Chondrocyte (in vitro differentiated cells): ENCODE measurements at places on chromosomes 7 and 10. TPM values are rescaled to one million over a fixed set of nuclear protein-coding genes. Genes with fewer than 3 reads are reported as not detected.

The NEUROD6 gene
- total RNA-seq, result not detected in 3 replicates

The CPN1 gene
- total RNA-seq, result not detected in 3 replicates

The LRMDA gene
- total RNA-seq, result 0.34 to 3.5 TPM (median 2.8 TPM) in 3 replicates

The TMEM196 gene
- not detected in 3 replicates for total RNA-seq

The CDHR3 gene
- total RNA-seq, result 0.89 to 1.9 TPM (median 1.0 TPM) in 3 replicates

The CDC14C gene
- not detected in 3 replicates for total RNA-seq

The FZD8 gene
- 86.9 to 163 TPM (median 89.5 TPM) in 3 replicates for total RNA-seq

The ABCA13 gene
- 0.07 to 0.13 TPM (median 0.12 TPM) in 3 replicates for total RNA-seq

The ZNF783 gene
- 19.0 to 22.8 TPM (median 19.9 TPM) in 3 replicates for total RNA-seq

The FAM25A gene
- total RNA-seq, result not detected in 3 replicates

The PNLIPRP3 gene
- not detected in 3 replicates for total RNA-seq

DNA sequence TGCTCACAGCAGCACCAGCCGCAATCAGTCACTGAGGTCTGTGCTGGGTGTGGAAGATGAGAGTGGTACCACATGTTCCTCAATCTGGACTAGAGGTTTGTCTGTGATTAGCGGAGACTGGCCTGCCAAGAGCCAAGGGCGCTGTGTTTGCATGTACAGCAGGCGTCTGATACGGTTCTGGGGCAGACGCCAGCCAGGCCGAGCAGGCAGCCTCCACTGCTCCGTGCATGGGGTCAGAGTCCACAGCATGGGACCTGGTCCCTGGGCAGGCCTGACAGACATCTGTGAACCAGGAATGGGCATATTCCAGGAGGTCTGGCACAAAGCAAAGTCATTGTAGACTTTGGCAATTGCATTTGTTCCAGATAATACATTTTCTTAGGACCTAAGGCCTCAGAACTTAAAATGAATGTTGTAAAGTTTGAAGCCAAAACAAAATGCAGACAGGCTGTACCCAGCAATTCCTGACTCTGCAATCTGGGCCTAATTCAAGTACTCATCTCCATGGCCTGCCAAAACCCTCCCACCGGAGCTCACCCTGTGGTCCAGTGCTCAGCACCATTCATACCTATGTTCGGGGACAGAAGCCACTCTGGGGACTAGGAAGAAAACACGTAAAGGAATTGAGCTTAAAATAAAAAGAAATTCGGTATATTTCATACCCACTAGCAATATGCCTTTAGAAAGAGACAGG, 50.0 kb upstream of the FAM20C start:
- no peak overlapping the region for H3K27ac ChIP-seq
- H3K4me3 ChIP-seq, result no peak overlapping the region
- peaks cover 3% of the 10 kb centered on the region for H3K27me3 ChIP-seq
- no peak for DNase-seq

- H3K4me1 ChIP-seq, result no peaks in the 10 kb centered on the region
- H3K27me3 ChIP-seq, result no peaks in the 10 kb centered on the region
- no peaks in the 10 kb centered on the region for H3K36me3 ChIP-seq
- no peak overlapping the region for H3K27ac ChIP-seq
- DNase-seq, result peak; percentile 37
- H3K4me3 ChIP-seq, result no peak overlapping the region
These were observed 77.7 kb downstream of the TFEC start for GRCh38 chr7:115952832-115953231.

GRCh38 chr10:5447611-5448071, 35.3 kb downstream of the NET1 start:
- peak overlapping the region; percentile 93 for H3K27ac ChIP-seq
- H3K36me3 ChIP-seq, result peaks cover 6% of the 10 kb centered on the region

- H3K4me3 ChIP-seq, result peak within 1 kb of the TSS; percentile 98
- peaks cover 2% of the 10 kb centered on the region for H3K27me3 ChIP-seq
- peaks cover 4% of the 10 kb centered on the region for H3K36me3 ChIP-seq
- peak; percentile 97 for DNase-seq
These were observed at the start of gene TCTN3 for GRCh38 chr10:95693668-95694534. Gene TCTN3 (minus strand): TSS chr10:95693927. CDS start chr10:95693899, 28 bp downstream.

- no peaks in the 10 kb centered on the region for H3K27me3 ChIP-seq
- no peak overlapping the region for H3K4me3 ChIP-seq
- no peaks in the 10 kb centered on the region for H3K36me3 ChIP-seq
- peaks cover 4% of the 10 kb centered on the region for H3K4me1 ChIP-seq
- DNase-seq, result no peak
These were observed 161.8 kb upstream of the CACNA2D1 start for GRCh38 chr7:82605247-82605864.

- H3K27ac ChIP-seq, result peak overlapping the region; percentile 91
- no peak overlapping the region for H3K4me3 ChIP-seq
- no peaks in the 10 kb centered on the region for H3K27me3 ChIP-seq
- DNase-seq, result no peak
These were observed 24.4 kb upstream of the LRRC4 start for GRCh38 chr7:128055637-128056036.

DNA sequence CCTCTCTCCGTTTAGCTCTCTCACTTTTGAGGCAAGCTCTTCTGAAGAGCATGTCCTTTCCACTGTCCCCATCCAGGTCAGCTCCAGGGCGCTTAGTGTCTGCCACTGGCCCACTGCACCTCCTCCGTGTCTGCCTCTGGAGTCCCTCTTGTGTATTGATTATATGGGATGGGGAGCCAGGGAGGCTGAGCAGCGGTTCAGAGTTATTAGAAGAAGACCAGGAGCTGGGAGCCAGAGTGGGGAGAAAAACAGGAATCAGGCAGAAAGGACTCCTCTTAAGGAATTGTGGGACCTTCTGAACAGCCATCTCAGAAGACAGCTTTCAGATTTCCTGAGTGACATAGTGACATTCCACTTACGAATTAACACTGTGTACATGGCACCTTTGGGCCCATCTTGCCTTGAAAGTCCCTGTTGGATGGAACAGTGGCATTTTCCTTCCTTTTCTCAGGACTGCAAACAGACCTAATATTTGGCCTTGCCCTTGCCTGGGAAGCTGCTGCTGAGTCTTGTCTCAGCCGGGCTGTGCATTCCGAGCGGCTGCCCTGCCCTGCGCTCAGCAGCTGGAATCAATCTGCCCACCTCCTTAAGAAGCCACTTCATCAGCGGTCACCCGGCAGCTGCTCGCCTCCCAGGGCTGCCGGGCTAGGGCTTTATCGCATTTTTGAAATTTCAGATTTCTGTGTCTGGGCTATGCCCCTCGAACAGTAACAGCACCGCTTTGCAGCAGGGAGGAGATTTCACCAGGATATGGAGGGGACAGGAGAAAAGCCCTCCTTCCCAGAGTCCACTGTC, 81.1 kb upstream of the PRKG1 start:
- DNase-seq, result no peak
- no peaks in the 10 kb centered on the region for H3K36me3 ChIP-seq
- peak overlapping the region; percentile 95 for H3K4me3 ChIP-seq
- H3K27me3 ChIP-seq, result no peaks in the 10 kb centered on the region
- H3K27ac ChIP-seq, result peak overlapping the region; percentile 91
- peaks cover 46% of the 10 kb centered on the region for H3K4me1 ChIP-seq

GRCh38 chr7:101764221-101764620, 53.2 kb upstream of the CUX1 start:
- H3K36me3 ChIP-seq, result no peaks in the 10 kb centered on the region
- DNase-seq, result no peak
- H3K4me1 ChIP-seq, result no peaks in the 10 kb centered on the region
- H3K27ac ChIP-seq, result no peak overlapping the region
- no peak overlapping the region for H3K4me3 ChIP-seq

DNA sequence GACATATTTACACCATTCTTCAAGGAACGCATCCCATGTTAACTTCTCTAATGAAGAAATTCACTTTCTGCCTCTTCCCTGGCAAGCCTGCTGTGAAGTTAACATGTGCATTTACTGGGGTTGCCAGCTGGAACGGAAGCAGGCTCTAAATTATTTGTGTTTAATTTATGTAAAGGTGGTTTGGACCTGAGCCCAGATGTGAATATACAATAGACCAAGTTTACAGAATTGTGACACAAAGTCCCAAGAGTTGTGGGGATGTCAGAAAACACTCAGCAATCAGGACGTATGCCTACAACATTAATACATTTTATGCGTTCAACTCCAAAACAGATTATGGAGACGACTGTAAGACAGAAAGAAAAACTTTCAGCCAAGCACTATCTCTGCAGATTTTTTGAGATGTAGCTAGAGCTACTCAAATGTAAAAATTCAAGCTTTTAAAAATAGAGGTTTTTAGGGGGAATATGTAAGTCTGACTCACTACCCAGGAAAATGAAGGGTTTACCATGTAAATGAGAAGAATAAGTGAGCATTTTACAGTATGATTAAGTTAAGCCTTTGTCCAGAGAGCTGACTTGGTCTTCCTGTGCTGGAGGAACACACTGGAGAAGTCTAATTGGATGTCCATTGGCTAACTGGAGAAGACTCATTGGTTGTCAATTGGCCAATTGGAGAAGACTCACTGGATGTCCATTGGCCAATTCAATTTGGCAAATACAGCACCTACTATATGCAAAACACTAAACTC, 19.5 kb downstream of the NRP1 start:
- H3K36me3 ChIP-seq, result peaks cover 19% of the 10 kb centered on the region
- H3K4me3 ChIP-seq, result no peak overlapping the region
- H3K27me3 ChIP-seq, result no peaks in the 10 kb centered on the region
- no peak overlapping the region for H3K27ac ChIP-seq
- H3K4me1 ChIP-seq, result peaks cover 42% of the 10 kb centered on the region

- no peak overlapping the region for H3K4me3 ChIP-seq
- peaks cover 11% of the 10 kb centered on the region for H3K4me1 ChIP-seq
- no peak overlapping the region for H3K27ac ChIP-seq
- no peak for DNase-seq
- H3K27me3 ChIP-seq, result no peaks in the 10 kb centered on the region
- no peaks in the 10 kb centered on the region for H3K36me3 ChIP-seq
These were observed 73.4 kb downstream of the SRPK2 start for GRCh38 chr7:105315357-105315756.

DNA sequence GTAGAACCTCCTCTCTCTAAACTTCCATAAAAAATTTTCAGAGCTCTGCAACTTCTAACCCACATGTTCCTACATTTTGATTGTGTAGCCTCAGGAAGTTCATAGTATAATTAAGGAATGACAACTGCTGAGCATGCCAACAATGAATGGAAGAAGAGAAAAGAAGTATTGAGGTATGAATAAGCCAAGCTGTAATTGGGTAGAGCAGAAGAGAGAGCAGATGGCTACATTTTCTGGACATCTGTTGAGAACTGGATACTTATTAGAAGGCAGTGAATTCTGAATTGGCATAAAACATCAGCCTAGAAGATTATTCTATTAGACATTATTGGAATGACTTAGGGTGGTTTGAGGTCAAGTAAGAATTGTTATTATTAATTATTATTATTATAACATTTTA, 728.3 kb upstream of the PHF14 start:
- H3K4me3 ChIP-seq, result no peak overlapping the region
- peaks cover 28% of the 10 kb centered on the region for H3K4me1 ChIP-seq
- peaks cover 12% of the 10 kb centered on the region for H3K36me3 ChIP-seq
- no peak for DNase-seq

DNA sequence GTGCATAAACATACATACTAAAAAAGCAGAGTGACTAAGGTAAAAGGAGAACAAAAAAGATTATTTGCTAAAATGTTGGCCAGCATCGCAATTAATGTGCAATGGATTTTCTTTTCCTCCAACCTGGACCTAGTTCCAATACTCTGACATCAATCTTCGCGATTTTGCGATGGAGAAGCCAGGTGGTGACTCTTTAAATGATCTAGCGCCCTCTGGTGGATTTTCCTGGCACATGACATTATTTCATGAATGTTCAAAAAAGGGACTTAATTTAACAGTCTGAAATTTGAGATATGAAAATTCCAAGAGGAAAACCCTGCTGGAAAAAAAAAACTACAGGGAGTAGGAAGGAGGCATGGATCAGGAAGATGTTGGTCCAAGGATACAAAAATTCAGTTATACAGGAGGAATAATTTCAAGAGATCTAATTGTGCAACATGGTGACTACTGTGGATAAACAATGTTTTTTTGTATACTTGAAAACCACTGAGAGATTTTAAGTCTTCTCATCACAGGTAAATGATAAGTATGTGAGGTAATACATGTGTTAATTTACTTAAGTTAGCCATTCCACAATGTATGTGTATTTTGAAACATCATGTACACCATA, 4.3 kb upstream of the KCNMA1 start:
- peak overlapping the region; percentile 46 for H3K27ac ChIP-seq
- no peaks in the 10 kb centered on the region for H3K36me3 ChIP-seq
- H3K4me1 ChIP-seq, result peaks cover 34% of the 10 kb centered on the region
- no peak overlapping the region for H3K4me3 ChIP-seq

DNA sequence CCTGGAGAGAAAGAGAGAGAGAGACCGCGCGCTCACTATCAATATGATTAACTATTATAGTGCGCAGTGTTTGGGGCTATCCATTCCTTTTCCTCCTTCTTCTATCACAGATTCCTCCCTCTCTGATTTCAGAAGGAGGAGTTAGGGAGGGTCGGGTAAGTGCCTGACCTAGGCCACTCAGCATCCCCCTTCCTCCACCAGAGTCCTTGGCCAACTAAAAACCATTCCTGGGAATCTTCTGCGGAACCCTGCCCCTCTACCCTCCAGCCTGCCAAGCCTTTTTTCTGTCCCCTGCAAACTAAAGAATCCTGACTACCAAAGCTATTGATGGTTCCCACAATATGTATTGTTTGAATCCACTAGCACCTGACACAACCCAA, 256.2 kb upstream of the NFE2L3 start:
- no peak overlapping the region for H3K4me3 ChIP-seq
- H3K27ac ChIP-seq, result no peak overlapping the region
- no peak for DNase-seq
- H3K36me3 ChIP-seq, result no peaks in the 10 kb centered on the region
- H3K4me1 ChIP-seq, result peaks cover 10% of the 10 kb centered on the region

DNA sequence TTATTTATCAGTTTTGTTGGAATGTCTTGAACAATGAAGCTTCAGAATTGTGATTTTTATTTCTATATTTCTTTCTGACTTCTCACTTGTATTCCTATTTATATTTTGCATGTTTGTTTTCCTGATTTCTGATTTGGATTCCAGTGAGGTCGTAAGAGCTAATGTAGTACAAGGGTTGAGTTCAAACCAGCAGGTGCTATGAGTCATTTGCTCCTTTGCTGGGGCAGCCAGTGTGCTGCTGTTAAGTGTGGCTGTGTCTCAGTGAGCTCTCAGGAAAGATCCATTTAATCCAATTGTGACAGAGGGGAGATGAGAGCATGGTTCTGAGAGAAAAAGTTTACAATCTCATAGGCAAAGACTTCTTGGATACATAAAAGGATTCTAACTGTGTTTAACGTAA, 48.6 kb downstream of the MCU start:
- no peaks in the 10 kb centered on the region for H3K27me3 ChIP-seq
- H3K36me3 ChIP-seq, result no peaks in the 10 kb centered on the region
- H3K27ac ChIP-seq, result peak overlapping the region; percentile 28
- H3K4me3 ChIP-seq, result no peak overlapping the region

GRCh38 chr10:63553031-63553430, 31.8 kb downstream of the REEP3 start:
- peak overlapping the region; percentile 90 for H3K27ac ChIP-seq
- H3K36me3 ChIP-seq, result no peaks in the 10 kb centered on the region

DNA sequence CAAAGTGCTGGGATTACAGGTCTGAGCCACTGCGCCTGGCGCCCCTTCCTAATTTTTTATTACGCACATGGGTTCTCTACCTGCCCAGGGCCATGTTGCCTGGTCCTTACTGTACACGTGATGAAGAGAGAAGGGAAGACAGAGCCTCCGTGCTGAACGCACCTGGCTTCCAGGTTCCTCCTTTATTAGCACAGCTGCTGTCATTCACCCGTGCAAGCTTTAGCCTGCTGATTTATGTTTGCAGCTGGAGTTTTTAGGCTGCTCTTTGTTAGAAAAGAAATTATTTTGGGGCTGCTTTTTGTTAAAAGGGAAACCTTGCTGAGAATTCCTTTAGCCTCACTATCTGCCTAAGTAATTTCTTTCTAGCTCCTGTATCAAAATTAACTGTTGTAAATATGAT, 417.0 kb downstream of the CALN1 start:
- peaks cover 10% of the 10 kb centered on the region for H3K27me3 ChIP-seq
- no peaks in the 10 kb centered on the region for H3K4me1 ChIP-seq
- no peak for DNase-seq
- no peak overlapping the region for H3K4me3 ChIP-seq
